Activated T-cell treated with anti-CD3 and anti-CD28 coated beads, Interleukin-2, amount 50 U/mL, for 48 hours (primary cell): ENCODE measurements at places on chromosomes 12 and 14.

DNA sequence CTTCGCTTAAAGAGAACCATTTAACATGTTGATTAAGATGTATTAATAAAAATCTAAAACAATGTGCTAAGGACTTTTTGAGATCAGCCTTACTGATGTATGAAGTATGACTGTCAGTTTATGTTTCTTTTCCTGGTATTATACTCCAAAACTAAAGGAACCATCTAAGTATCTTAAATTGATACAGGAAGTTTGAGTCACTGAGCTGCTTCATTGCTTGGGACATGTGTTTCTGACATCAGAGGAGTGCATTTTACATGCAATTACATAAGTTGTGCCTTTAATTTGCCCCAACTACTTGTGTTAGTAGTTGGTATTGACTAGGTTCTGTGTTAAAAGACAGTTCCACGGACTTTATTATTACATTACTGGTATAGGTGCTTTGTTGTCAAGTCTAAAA lies 50.9 kb downstream of the PROX2 start:
- DNase-seq, result no peak

DNA sequence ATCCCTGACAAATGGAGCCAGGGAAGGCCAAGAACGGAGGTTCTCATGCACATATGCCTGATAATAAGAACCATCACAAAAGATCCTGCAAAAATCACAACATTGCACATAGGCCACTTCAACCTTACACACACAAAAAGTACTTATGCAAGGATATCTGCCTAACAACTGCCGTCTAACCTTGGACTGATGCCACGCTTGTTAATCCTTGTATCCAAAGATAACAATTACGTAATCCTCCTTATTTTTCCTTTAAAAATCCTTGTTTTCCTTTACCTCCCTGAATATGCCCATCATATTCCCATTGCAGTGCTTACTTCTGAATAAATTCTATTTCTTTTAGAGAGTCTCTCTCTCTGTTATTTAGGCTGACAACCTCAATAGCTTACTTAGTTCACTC lies 59.5 kb downstream of the TMEM116 start:
- no peak for DNase-seq

DNA sequence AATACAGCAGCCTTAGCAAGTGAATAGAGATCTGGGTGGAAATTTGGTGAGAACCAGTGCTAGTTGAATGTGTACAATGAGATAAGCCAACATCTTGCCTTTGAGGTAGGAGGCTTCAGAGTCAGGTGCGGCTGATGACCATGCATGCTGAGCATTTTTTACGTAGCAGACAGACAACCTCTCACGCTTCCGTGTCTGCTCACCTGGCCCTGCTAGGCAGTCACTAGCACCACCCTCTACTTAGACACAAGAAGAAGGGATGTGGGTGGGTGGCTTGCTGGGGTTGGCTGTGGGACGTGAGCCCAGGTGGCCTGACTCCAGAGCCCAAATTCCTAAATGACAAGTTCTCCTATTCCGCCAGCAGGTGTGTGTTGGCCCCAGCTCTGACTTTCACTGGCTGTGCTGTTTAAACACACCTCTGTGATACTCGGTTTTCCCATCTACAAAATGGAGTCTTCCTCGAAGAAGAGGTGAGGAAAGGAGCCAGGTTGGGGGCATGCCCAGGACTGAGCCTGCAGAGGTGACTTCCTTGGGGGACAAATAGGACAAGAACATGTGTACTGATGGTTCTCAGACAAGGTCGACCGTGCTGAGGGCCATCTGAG lies 57.8 kb upstream of the BCL11B start:
- DNase-seq, result no peak

DNA sequence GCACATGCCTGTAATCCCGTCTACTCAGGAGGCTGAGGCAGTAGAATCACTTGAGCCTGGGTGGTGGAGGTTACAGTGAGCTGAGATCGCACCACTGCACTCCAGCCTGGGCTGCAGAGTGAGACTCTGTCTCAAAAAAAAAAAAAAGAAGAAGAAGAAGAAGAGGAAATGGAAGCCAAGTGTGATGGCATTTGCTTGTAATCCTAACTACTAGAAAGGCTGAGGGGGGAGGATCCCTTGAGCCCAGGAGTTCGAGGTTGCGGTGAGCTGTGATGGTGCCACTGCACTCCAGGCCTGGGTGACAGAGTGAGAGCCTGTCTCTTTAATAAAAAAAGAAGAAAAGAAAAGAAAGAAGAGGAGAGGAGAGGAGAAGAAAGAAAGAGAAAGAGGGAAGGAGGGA lies 52.1 kb downstream of the LGMN start:
- no peak for DNase-seq

DNA sequence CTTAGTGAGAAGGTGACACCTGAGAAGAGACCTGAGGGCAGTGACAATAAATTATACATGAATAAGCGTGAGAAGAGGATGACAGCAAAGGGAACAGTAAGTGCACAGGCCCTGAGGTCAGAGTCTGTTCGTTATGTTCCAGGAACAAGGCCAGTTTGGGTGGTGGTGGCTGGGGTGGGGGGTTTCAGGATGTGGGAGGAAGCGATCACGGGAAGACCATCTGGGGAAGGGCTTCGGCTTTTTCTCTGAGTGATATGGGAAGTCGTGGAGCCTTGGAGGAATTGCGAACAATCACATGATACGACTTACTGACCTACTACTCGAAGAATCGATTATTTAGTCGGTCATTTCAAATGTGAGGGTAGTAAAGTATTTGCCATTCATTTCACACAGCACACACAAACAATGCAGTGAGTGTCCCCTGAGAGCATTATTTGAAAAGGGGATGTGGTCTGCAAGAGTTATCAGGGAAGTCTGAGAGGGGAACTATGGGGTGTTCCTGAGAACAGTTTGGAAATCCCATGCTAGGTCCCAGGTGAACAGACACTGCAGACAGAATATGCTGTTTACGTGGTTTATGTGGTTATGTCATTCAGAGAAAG lies 94.7 kb downstream of the SLC38A1 start:
- DNase-seq, result no peak

- DNase-seq, result no peak
These were observed 26.5 kb downstream of the RAD51B start for GRCh38 chr14:67846029-67846610.

GRCh38 chr12:50018154-50018553 lies 7.1 kb downstream of the RACGAP1 start:
- no peak for DNase-seq

GRCh38 chr12:93358058-93358457 lies 19.7 kb upstream of the NUDT4 start:
- DNase-seq, result no peak
